Stimulated activated CD4-positive, alpha-beta T cell treated with anti-CD3 and anti-CD28 coated beads, Interleukin-2, amount 100 ng/mL, for 24 hours (primary cell): ENCODE measurements at places on chromosomes 2 and 18.

- no peak for DNase-seq
These were observed 67.1 kb upstream of the YWHAQ start for GRCh38 chr2:9697909-9698308.

DNA sequence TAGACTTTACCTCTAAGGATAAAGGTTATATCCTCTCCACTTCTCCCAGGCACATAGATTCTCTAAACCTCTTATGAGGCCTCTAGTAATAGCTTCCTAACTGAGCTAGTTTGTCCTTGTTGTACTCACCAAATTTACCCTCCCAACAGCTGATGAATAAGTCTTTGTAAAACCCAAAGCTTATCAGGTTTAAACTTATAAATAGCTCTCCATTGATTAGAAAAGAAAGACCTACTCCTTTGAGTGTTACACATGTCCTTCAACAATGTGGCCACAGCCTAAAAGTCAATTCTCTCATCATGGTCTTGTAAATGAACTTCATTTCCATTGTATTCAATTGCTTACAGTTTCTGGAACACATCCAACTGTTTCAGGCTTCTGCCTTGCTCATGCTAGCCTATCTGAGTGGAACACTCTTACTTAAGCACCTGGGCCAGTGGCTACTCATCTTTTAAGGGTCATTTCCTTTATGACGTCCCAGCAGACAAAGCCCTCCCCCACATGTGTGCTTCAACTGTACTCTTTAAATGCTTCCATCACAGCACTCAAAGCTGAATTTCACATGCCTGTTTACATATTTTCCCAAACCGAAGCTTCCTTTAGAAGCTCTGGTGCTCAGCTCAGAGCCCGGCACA is 131.6 kb downstream of the CDH2 start:
- DNase-seq, result no peak

DNA sequence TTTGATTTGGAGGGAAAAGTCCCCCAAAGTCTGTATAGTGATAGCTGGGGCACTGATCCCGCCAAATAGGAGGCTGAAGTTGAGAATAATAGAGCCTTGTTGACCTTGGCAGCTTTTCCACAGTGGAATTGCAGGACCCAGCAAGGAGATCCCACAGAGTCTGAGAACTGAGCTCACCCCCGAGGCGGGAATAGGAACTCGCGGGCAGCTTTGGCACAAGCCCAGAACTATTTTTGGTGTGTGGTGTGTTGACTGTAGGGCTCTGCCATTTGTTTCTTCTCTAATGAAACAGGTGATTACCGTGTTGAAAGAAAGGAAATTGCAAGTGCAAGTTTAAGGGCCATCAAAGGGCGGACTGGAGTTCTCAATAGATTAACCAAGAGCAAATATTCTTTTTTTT is 34.0 kb downstream of the SH3RF3 start:
- DNase-seq, result no peak

DNA sequence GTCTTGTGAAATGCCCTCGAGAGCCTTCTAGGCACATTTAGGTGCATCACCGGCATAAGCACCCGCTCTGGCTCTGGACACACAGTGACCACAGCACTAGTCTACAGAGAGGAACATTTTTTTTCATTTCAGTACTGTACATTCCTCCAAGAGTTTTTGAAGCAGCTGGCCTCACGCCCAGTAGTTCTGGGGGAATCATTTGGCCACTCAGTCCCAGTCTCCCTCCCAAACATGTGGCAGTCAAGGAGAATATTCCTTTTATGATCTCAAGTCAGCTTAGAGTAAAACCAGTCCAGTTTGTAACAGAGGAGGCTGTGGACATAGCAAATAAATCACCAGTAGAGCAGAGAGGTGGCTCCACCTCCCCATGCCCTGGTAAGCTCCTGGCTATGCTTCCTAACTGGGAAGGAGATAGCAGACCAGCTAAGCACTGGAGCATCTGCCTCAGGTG is 48.1 kb downstream of the KCNE4 start:
- DNase-seq, result no peak

DNA sequence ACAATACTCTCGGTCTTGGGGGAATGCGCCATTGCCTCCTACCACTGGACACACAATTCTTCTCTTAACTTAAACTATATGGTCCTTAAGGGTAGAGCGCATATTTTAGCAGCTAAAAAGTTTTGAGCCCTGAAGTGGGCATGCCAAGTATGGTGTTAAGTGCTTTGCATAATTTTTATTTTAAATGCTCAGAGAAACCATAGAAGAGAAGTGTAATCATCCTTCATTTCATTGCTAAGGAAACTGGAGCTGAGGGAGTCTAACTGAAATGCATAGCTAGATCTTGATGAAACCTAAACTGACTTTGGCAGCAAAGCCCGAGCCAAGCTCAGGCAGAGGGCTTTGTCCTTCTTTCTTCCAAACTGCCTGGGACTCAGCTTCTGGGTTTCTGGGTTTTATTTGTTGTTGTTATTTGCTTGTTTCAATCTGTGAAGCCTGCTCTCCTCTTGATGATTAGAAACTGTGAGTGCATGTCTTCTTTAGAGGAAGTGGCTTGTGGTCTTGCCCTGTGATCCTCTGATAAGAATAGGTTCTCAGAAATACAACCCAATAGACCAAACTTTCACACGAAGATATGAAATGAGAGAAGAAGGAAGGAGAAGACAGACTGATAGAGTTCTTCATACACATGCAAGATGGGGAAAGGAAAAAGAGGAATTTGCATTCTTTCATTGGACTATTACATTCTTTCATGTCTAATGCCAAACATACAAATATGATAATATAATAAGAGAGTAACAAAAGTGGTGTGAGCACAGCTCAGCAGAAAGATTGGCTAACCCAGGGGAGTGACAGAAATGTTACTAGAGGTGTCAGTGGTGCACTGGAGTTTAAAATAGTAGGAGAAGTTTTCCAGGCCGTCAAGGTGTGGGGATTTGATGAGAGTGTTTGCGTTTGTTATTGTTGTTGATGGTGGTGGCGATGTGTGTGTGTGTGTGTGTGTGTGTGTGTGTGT is 7.5 kb upstream of the RNF144A start:
- DNase-seq, result no peak

DNA sequence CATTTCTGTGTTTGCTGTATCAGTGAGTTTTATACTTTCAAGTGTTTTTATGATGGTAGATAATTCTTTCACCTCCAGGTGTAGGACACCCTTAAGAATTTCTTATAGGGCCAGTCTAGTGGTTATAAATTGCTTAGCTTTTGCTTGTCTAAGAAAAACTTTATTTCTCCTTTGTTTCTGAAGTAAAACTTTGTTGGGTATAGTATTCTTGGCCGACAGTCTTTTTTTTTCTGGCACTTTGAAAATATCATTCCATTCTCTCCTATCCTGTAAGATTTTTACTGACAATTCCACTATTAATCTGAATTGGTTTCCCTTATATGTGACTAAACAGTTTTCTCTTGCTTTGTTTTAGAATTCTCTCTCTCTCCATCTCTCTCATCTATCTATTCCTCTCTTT is 118.7 kb upstream of the LRRTM4 start:
- DNase-seq, result no peak

DNA sequence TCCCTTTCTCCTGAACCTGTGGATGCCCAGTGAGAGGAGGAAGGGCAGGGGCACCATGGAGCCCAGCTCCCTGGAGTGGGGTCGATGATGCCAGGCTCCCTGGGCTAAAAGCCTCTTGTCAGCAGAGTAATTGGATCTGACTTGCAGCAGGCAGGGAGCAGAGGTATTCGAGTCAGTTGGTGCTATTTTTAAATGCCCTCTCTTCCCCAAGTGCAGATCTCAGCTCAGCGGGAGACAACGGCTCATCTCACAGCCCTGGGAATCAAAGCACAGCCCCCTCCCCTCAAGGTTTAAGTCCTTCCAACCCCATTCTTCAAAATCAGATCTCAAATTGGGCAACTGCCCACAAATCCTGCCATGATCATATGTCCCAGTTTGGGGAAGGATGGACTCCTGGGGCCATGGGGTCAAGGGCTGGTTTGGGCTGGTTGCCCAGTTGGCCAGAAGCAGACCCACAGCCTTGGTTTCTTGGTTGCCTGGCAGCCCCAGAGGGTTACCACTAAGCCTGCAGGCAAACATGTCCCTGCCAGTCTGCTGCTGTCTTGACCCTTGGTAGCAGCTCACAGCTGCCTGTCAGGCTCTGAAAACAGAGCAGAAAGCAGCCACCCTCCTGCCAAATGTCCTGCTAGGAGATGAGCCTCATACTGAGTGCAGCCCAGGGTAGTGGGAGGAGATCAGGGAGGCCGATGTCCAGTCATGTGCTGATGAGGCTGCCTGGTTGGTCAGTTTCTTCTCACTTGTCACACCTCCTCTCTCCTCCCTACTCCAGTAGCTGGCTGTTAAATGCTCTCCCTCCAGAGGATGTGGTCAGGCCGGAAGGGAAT is 244.9 kb downstream of the LOXHD1 start:
- DNase-seq, result no peak

- DNase-seq, result no peak
These were observed 23.8 kb downstream of the CD28 start for GRCh38 chr2:203730076-203730729.
